ENCODE measurements at places on chromosomes 2 and 18.

DNA sequence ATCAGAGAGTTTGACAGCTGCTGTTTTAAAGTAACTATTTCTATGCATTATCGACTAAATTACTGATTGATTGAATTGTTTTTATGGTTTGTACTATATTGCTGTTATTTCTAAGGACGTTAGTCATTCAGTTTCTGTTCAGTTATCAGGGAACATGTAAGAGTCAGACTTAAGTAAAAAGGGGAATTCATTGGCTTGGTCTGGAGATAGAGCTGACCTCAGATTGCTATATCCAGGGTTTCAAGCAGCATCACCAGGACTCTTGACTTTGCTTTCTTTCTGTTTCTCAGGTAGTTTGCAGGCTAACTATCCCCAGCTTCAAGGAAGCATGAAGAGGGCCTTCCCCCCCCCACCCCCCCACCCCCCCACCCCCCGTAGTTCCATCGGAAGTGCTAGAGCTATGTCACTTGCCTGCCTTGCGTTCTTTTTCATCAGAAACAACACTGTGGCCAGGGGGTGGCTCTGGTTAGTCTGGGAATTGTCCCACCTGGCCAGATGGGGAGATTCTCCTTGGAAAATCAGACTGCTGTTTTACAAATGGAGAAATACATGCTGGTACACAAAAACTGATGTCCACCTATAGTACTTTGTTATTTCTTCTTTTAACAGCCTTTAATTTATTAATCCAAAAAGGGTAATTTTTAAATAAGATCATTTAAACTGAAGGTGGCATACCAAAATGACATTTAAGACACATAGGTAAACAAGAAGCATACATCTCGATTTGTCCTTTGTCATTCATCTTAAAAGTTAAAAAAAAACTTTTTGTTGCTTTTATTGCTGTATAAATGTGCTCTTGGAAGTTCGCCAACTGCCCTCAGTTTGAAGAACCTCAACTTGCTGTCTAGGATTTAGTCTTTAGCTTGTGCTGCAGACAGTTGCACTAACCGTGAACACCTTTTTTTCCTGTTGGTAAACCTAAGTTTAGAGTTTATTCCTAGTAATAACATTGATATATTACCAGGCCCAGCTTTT, 9.4 kb downstream of the SMAD4 start:
- DNase-seq = no peak

- no peak for DNase-seq
Measured at GRCh38 chr2:224174990-224175389, 135.9 kb upstream of the SERPINE2 start.

GRCh38 chr2:36449943-36450392, 94.4 kb downstream of the CRIM1 start:
- DNase-seq = no peak

DNA sequence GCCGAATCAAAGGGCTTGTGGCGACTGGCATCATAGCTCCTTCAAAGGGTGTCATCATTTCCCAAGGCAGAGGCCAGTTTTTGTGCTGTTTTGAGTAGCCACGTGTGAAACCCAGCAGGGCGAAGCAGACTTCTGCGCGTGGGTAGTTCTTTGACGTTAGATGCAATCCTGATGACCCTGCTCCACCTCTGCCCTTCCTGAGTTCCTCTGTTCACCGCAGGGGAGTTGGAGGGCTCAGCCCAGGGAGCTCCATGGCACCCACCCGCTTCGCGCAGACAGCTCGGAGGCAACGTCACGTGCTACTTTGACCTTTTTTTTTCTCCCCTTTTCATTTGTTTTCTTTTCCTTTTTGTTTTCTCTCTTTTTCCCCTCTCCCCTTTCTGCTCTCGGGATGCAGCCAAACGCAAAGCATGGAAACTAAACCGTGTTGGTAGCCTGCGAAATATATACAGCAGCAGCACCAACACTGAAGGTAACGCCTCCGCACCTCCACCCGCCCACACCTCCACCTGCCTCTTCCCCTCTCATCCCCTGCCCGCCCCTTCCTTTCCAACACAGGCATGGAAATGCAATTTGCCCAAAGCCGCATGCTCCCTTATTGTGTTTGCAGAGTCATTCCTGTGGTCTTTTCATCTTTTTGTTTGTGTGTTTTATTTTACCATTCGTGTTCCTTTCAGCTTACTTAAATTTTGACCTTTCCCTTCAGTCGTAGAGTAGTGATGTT, 153.6 kb downstream of the GBX2 start:
- DNase-seq = no peak

DNA sequence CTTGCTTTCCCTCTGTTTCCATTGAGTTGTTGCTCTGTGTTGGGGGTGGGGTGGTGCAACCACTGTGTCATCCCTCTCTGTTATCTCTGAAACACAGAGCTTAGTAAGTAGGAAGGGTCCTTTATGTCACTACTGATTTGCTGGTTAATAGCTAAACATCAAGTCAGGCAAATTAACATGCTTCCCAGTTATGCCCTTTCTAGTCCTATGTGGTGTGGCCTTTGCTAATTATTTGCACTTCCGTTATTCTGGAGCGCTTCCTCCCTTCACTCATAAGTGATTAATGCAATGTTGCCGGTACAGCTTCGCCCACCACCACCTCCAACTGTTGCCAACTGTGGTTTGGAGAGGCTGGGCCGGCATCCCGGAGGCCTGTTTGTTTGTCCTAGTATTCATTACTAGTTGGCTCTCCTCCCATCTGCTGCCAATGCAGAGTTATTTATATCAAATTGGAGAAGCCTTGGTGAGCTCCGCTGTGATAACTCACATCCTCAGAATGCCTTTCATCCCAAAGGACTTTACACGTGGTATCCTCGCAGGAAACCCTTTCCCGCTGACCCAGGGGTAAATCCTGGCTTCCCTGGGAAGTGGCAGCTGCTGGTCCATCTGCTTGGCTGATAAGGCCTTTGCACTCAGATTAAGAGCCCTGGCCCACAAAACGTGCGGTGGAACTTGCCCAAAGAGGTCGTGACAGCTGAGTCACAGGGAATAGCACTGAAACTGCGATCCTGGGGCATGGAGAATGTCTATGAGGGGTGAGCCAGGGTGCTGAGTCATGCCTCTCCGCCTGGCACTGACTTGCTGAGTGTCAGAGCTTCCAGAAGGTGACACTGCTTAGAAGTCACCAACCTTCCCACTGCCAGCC, 72.0 kb upstream of the ZCCHC2 start:
- peak; percentile 63 for DNase-seq

DNA sequence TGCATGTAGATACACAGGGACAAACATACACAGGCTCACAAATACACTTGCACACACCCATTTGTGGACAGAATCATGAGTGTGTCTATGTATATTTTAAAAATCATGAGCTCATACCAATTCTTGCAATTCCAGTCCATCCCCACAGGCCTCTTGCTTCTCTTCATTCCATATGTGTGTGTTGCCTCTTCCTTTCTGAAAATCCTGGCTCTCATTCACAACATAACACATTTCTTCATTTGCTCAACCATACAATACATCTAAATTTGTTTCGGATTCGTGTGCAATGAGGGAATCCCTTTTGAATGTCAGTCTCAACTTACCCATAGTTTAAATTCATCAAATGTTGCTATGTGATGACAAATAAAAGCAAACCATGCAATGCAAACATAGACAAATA, 51.4 kb downstream of the GNAL start:
- no peak for DNase-seq

GRCh38 chr2:233836359-233836758, 18.0 kb downstream of the HJURP start:
- DNase-seq = no peak

- DNase-seq = peak; percentile 70
Measured at GRCh38 chr2:32697156-32697555, 69.3 kb downstream of the TTC27 start.

- DNase-seq = no peak
Measured at GRCh38 chr2:1986598-1986997, 242.3 kb upstream of the PXDN start.

- no peak for DNase-seq
Measured at GRCh38 chr2:120831086-120831485, 95.4 kb downstream of the GLI2 start.

DNA sequence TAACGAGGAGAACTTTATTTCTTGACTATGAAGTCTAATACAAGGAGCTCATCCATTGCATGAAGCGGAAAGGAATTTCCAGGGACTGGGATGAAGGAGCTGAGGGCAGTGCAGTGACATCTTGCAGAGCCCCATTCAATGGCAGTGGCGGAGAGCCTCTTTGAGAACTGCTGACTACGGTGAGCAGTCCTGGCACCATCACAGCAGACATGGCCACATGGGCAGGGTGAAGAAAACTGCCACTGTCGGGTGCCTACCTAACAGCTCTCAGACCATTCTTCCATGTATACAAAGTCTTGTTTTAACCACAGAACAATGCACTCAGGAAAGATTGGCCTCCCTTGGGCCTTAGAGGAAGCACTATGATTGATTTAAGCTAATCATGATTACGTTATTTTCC, 506.1 kb upstream of the DCC start:
- DNase-seq = no peak

GRCh38 chr2:152173831-152174230, 1.7 kb downstream of the STAM2 start:
- no peak for DNase-seq

DNA sequence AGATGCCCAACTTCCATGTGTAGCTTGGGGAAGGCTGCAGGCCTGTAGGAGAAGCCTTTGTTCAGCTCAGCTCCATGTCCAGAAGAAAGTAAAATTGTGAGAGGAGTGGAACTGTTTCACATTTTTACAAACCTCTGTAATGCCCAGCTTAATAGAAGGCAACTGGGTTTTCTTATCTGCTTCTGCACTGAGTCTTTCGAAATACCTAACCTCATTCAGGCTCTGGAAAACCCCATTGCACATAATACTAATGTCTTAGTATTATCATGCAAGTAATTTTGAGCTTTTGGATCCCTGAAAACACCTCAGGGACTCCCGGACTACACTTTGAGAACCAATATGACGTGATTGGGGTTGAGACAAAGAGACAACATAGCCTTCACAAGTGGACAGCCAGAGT, 5.8 kb downstream of the SMIM21 start:
- DNase-seq = no peak

DNA sequence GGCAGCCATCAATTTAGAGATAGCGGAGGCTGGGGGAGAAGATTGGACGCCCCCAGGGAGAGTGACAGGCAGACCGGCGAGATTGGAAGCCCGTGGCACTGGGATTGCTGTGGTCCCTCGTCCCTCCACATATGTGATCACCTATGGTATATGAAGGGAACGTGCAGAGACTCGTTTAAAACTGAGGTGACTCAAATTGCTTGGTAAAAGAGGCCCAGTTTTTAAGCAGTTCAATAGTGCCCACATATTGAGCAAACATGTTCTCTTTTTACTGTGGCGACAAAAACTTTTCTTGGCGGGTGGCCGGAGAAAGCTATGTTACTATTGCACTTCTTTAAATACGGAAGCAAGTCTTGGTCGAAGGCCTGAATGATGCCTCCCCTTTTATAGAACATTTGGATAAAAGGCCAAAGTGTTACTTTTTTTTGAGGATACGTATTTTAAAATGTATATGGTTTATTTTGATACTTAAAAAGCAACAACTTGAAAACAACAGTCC, 9.1 kb downstream of the B3GNT2 start:
- DNase-seq = no peak

- no peak for DNase-seq
Measured at GRCh38 chr2:209911486-209911885, 91.0 kb upstream of the RPE start.

GRCh38 chr2:203697190-203697589, 9.2 kb upstream of the CD28 start:
- DNase-seq = no peak

DNA sequence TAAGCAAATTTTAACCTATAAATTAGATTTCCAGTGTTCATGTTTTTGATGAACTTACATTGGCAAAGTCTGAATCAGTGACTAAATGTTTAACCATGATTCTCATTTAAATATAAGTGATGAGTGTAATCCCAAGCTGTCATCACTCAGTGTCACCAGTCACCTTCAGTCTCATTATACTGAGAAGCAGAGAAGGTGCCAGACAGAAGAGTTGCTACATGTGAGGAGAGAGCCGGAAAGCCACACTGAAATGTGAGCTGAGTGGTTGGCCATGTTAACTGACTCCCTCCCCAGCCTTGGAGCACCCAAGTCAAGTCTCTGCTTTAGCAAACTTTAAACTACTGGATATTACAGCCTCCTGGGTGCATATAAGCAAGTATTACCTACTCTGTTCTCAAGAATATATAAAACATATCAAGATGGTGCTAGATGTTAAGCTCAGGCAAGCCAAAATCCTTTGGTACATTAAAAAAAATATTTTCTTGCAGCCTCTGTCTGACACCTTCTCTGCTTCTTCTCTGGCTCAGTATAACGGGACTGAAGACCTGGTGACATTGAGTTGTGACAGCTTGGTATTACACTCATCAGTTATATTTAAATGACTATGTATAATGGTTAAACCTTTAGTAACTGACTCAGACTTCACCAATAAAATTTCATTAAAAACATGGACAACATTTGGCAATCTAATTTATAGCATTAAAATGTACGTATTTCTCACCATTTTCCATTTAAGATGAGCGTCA, 75.8 kb upstream of the MAP3K20 start:
- peak; percentile 12 for DNase-seq

DNA sequence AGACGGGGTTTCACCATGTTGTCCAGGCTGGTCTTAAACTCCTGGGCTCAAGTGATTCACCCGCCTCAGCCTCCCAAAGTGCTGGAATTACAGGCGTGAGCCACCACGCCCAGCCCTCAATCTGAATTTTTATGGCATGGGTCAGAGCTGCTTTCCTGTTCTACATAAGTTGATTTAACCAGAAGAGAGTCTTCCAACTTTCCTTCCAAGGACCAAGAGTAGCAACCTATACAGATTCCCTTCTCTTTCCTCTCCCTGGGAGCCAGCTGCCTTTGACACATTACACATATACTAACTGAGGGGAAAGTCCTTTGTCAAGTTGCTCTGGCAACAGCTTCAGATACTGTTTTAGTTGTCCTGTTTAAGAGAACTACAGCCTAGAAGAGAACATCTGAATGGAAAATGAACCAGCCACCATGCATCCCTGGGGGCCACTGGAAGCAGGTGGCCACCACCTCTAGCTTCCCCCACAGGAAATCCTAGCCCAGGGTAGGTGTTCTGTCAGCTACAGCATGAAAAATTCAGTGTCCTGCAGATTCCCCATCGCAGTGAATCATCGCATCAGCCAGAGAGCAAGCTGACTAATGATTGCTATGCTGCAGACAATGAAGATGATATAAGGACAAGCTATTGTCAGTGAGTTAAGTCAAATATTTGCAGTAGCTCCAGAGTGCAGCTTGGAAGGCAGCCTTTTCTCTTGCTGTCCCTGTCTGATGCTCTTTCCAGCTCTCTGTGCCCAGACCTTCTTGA, 62.9 kb downstream of the POMC start:
- DNase-seq = peak; percentile 77

- peak; percentile 56 for DNase-seq
Measured at GRCh38 chr2:207046724-207047123, 107.4 kb downstream of the CPO start.
